ENCODE measurements at places on chromosomes 2 and 18.
A peak's percentile ranks its signal among the peaks of the same experiment; 100 is the strongest.

- no peak for DNase-seq
Measured at GRCh38 chr18:63677500-63678225, 16.0 kb upstream of the SERPINB3 start.

DNA sequence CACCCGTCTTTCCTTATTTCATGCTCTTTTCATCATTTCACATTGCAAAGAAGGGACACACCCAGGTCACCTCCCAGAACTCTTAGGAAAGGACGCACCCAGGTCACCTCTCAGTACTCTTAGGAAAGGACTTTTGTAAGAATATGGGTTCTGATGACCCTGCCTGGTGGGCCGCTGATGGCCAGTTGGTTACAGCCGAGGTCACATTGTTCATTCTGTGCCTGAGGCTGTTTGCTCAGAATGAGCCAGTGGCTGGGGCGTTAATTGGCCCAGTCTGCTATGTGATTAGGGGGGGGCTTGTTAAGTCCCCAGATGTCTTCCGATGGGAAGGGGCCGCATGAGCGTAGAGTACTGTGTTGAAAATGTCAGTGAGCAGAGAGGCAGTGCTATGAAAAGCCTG lies 9.4 kb downstream of the MLPH start:
- DNase-seq = no peak

GRCh38 chr18:58348517-58348916 lies 280.4 kb downstream of the ALPK2 start:
- no peak for DNase-seq

DNA sequence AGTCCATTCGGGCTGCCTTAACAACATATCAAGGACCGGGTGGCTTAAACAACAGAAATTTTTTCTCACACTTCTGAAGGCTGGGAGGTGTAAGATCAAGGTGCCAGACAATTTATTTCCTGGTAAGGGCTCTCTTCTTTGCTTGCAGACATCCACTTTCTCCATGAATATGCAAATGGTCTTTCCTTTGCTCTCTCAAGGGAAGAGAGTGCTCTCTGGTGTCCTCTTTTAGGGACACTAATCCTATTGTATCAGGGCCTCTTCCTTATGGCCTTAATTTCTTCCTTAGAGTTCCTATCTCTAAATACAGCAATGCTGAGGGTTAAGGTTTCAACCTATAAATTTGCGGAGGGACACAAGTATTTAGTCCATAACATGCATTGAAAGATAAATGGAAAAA lies 770.8 kb downstream of the DSC3 start:
- no peak for DNase-seq

GRCh38 chr2:151708788-151709187 lies 25.5 kb downstream of the NEB start:
- no peak for DNase-seq

DNA sequence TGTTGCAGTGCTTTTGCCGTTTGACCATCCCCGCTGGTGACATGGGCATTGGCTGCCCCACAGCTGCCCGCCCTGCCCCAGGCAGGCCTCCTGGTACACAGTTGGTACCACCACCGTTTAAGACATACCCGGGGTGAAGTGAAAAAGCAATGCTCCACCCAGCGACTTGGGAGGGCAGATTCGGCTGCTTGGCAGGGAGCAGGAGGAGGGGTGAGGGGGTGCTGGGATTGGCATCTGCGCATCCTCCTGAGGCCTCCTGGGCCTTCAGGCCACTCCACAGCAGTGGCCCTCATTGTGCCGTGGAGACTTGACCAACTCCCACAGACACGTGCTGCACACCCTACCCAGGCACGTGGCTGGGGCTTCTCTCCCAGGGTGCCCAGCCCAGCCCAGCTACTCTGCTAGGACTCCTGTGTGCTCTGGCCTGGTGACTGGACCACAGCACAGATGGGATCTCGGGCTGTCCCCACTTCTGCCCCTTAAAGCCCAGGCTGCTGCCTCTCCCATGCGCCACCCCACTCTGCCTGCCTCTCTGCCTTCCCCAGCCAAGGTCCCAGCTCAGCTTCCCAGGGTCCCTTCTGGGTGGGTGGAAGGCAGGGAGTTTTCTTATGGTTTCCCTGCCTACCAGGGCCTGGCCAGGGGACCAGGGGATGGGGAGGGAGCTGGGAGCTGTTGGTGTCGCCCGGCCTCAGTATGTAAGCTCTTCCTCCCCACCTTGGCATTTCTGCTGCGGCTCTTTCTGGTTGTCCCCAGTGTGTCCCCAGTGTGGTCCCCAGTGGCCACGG lies 157.0 kb upstream of the HS6ST1 start:
- DNase-seq = no peak

GRCh38 chr2:45344502-45344901 lies 266.6 kb downstream of the SRBD1 start:
- DNase-seq = no peak

GRCh38 chr18:35010993-35011392 lies 30.2 kb upstream of the MAPRE2 start:
- DNase-seq = no peak

GRCh38 chr18:21735452-21736015 lies 5.1 kb upstream of the MIB1 start:
- no peak for DNase-seq

DNA sequence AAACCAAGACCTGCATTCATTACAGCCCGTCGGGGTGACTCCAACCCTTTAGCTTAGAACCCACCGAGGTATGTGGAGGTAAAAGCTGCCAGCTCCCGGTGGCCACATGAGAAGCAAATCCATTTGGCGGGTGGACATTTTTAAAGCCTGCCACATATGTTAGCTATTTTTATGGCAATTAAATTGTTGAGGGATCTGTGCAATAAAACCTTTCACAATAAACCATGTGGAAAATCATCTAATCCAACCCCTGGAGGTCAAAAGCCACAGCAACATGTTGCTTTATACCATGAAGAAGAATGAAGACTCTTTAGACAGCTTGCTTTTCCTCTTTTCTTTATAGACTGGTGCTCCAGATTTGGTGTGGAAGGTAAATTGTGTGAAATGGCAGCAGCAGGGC lies 176.3 kb downstream of the AGPS start:
- no peak for DNase-seq

DNA sequence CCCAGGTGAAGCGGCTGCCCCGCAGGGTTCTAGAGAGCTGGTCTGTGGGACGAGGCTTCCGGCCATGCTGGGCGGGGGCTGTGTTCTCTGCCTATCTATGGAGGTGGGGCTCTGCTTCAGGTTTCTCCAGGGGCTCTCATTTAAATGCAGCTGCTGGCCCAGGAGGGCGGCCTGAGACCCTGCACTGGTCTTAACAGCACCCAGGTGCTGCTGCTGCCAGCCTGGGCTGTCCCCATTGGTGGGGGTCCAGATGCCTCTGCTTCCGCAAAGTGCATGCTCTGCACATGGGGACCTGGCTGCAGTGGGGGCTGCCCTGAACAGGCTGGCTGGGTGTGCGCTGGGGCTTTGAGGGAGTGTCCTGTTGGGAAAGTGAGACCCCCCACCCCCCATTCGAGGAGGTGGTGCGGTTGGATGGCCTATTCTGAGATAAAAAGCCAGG lies 29.7 kb upstream of the ALLC start:
- peak; percentile 23 for DNase-seq

DNA sequence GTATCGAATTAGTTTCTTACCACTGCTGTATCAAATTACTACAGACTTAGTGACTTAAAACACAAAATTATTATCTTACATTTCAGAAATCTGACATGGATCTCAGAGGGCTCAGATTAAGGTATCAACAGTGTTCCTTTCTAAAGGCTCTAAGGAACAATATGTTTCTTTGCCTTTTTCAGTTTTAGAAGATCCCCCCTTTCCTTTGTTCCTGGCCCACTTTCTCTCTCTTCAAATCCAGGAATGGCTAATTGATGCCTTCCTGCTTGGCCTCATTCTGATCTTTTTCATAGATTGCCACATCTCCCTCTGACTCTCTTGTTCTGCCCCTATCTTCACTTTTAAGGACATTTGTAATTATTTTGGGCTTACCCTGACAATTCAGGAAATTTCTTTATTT lies 65.7 kb downstream of the LRP1B start:
- DNase-seq = no peak

Data from kidney (tissue), 22 donors.